T-cell (primary cell): ENCODE measurements at places on chromosomes 2 and 18. TPM values are rescaled to one million over a fixed set of nuclear protein-coding genes. Genes with fewer than 3 reads are reported as not detected.

The FAM110C gene
- 0.35 TPM for total RNA-seq

The TRIM43 gene
- not detected for total RNA-seq

The KCNIP3 gene
- not detected for total RNA-seq

The KCNK3 gene
- not detected for total RNA-seq

The MOGAT1 gene
- not detected for total RNA-seq

The UPP2 gene
- not detected for total RNA-seq

The ACKR3 gene
- 5.9 TPM for total RNA-seq

The RAPGEF4 gene
- total RNA-seq = 0.26 TPM

The ABCB11 gene
- total RNA-seq = not detected

The CCDC68 gene
- not detected for total RNA-seq

The SMIM21 gene
- not detected for total RNA-seq

The CRYGD gene
- total RNA-seq = not detected

The MAP3K19 gene
- not detected for total RNA-seq

The SCN3A gene
- total RNA-seq = 0.48 TPM

The RGPD5 gene
- 58.4 TPM for total RNA-seq

The TGFA gene
- 3.7 TPM for total RNA-seq

The TRIM54 gene
- not detected for total RNA-seq

The ST8SIA3 gene
- total RNA-seq = not detected

The KATNAL2 gene
- 0.53 TPM for total RNA-seq

The TLX2 gene
- not detected for total RNA-seq

The PLCD4 gene
- total RNA-seq = 0.38 TPM

The PLA2R1 gene
- total RNA-seq = 0.20 TPM

The CAPN14 gene
- total RNA-seq = 0.63 TPM

The GNAL gene
- 0.86 TPM for total RNA-seq

The COLEC12 gene
- total RNA-seq = not detected

The CABYR gene
- 1.3 TPM for total RNA-seq

The ANKRD12 gene
- 199 TPM for total RNA-seq

The IL1R1 gene
- total RNA-seq = 1.4 TPM

The NT5C1B gene
- not detected for total RNA-seq

The RFTN2 gene
- total RNA-seq = 0.12 TPM

The ANO7 gene
- total RNA-seq = not detected

The SLC23A3 gene
- 5.4 TPM for total RNA-seq

The AOX1 gene
- total RNA-seq = 1.4 TPM

The DNER gene
- 0.15 TPM for total RNA-seq

The CNGA3 gene
- not detected for total RNA-seq

The C2orf78 gene
- not detected for total RNA-seq

The MOCOS gene
- 0.05 TPM for total RNA-seq

The TUBB8B gene
- not detected for total RNA-seq

The GRHL1 gene
- 0.25 TPM for total RNA-seq
